Prostate gland (tissue), 2 donors: ENCODE measurements at places on chromosomes 6 and 20. TPM values are rescaled to one million over a fixed set of nuclear protein-coding genes. Genes with fewer than 3 reads are reported as not detected.

DNA sequence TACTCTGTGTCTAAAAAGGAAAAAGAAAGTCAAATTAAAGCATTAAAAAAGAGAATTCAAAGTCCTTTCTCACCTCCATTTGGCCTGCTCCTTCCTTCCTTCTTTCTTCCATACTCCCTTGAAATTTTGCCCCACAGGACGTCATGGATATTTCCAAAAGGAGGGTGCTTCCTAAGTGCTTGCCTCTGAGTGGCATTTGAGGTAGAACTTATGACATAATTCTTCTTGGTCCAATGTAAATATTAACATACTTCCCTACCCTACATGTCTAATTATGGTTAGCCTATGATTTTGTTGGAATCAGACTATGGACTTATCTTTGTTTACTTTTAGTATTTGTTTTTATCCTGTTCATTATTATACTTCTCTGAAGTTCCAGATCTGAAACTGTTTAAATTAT, 132.3 kb downstream of the PFDN4 start:
- no peak for DNase-seq

DNA sequence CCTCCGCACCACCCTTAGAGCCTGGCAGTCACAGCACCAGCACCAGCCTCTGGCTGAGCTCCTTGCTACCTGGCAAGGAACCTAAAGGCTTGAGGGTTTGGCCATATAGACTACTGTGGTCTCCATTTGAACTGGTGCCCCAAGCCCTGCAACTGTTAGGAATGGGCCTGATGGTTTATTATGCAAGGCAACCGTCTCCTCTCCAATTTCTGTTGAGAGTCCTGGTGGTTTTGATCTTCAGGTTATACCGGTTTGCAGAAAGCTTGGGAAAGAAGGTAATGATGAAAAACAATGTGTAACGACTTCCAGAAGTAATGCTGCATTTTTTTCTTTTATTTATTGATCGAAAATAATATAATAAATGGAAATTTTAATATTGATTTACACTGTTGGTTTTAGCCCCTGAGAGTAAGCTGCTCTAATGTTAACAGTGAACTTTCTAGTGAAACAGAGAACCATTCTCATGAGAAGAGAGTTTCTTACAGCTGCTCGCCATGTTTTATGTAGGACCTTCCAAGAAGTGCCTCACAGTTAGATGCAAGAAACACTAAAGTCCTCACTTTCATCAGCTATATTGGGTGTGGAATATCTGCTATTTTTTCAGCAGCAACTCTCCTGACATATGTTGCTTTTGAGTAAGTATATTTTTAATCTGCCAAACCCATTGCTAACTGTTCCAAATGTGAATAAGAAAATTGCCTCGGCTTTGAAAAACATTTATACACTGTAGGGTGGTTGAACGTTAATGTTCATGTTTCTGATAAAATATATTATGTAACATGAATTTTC, 112.8 kb downstream of the ADGRG6 start:
- no peak for DNase-seq

The CST1 gene
- total RNA-seq, result 1.2 TPM

- DNase-seq, result no peak
Measured at GRCh38 chr20:41214202-41214601, 76.9 kb downstream of the PLCG1 start.

DNA sequence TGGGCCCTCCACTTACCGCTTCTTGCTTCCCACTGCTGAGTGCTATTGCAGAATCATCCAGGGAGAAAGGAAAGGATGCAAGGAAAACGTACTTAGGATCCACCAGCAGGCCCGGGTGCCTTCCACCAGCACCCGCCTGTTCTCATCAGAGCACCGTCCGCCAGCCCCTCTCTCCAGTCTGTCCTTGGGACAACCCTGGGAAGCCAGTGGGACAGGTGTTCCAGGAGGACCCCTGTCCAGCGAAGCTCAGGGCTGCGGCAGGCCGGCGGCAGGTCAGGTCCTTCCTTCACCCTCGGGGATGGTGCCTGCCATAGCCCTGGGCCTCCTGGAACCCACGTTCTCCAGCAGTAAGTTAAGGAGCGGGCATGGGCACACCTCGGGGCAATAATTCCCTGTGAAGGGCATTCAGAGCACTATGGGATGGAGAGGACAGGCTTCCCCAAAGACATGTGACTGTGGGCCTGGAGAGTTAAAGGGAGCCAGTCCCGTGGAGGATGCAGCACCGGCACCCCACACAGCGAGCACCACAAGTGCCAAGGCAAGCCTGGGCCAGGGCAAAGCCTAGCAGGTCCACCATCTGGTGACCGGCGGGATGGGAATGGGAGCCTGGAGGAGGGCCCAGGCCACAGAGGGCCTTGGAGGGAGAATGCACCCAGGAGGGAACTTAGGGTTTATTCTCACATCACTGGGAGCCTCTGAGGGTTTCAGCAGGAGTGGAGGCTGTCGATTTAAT, 396.7 kb downstream of the TAF4 start:
- no peak for DNase-seq

The TRMT11 gene
- 35.0 TPM for total RNA-seq

DNA sequence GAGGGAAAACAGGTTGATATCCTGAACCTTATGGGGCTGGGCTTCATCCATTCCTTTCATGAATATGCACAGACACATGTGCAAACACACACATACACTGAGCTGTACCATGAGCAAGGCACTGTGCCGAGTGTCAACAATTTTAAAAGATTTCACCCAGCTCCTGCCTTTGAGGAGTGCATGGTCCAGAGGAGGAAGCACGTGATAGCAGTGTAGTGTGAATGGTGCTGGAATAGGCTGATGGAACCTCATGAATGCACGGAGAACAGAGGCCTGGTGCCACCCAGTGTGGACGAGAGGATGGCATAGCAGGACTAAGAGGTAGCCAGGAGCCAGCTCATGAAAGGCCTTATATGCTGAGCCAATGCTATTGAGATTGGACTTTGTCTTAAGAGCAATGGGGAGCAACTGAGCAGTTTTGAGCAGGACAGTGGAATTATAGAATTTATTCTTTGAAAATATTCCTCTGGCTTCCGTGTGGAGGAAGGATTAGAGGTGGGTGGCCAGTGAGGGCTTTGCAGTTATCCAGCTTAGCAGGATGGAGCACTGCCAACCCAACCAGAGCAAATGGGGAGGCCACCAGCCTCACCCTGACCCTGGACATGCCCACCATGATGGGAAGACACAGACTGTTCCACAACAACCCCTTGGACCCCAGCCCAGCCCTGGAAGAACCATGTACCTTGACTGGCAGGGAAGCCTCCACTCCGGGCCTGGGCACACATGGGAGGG, 84.4 kb downstream of the UNC5CL start:
- DNase-seq, result no peak

GRCh38 chr6:114058435-114058834, 87.5 kb upstream of the HDAC2 start:
- no peak for DNase-seq

GRCh38 chr6:143160439-143161220, 99.9 kb downstream of the AIG1 start:
- DNase-seq, result no peak
